Amniotic epithelial cell (primary cell): ENCODE measurements at places on chromosomes 4 and X.
A peak's percentile ranks its signal among the peaks of the same experiment; 100 is the strongest.

DNA sequence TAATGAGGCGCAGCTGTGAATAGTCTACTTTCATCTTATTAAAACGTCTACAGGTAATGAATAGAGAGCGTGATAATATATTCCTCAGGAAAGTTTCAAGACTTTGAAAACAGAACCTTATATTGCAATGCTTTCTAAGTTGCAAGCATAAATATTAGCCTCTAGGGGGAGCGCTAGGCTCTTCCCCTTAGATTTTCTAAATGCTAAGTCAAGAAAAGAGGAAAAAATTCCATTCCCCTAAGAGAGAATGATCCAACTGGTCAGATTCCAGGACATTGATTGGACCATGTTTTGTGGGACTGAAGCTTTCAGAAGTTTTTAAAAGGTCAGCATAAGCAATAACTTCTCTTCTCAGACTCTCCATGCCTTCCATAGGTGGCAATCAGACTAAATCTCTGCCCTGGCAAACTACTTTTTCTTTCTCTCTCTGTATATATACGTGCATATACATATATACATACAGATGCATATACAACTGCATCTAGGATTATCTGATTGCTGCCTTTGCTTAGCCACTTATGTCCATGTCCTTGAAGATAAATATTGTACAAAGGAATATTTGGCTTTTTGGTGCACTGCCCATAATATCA, 492.9 kb downstream of the INPP4B start:
- peak; percentile 63 for DNase-seq

- peak; percentile 64 for DNase-seq
These were observed 27.2 kb downstream of the PJA1 start for GRCh38 chrX:69138118-69138390.

- no peak for DNase-seq
These were observed 1592.9 kb upstream of the TENM3 start for GRCh38 chr4:180650273-180650672.

GRCh38 chr4:161803171-161803570, 360.6 kb downstream of the FSTL5 start:
- DNase-seq = no peak

DNA sequence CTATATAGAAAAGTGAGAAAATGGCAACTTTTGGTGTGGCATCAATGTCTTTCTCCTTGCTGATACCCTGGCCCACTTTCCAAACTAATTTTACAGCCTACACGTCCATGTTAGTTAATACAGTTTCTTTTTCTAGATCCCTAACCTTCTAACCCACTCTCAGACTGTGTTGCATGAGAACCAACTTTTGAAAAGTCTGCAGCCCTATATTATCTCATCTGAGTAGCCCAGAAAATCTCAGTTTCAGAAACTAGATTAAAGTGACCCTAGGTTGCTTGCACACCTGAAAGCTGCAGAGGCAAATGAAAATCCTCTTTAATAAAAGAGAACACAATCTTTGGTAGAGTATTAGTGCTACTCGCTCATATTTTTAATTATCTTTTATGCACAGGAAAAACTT, 371.6 kb upstream of the EMCN start:
- DNase-seq = no peak

GRCh38 chr4:20181926-20182325, 69.8 kb upstream of the SLIT2 start:
- peak; percentile 27 for DNase-seq

DNA sequence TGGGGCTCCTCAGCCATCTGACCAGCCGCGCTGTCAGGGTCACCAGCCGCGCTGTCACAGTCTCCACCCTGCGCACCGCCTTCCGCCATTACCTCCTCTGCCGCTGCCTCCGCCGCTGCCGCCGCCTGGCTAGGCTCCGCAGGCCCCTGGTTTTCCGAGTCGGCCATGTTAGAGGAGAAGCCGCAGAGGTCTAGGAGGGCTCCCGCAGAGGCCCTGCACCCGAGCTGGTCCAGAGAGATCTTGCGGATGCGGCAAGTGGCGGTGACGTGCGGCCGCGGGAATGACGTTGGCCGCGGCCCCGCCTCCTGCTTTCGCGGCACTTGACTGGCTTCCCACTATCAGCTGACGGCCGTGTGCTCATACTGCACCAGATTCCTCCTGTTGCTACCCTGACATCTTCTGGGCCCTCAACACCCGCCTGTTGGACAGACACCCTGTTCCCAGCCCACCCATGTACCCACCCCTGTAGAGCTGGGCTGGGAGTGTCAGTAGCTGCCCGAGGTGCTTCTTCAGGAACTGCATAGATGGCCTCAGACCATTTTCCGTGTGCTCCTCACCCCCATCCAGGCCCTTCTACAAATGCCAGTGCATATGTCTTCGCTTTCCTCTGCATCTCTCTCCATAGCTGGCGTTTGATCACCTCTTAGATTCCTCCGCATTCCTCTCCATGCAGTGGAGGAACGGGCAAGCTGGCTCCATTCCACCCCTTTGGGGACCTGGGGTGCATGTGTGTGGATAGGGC, at the start of gene NAP1L5:
NAP1L5 (minus strand) TSS at position 242 of the 742 bp plus-strand sequence; CDS start at position 167, 75 bp downstream.
- DNase-seq = peak; percentile 72

DNA sequence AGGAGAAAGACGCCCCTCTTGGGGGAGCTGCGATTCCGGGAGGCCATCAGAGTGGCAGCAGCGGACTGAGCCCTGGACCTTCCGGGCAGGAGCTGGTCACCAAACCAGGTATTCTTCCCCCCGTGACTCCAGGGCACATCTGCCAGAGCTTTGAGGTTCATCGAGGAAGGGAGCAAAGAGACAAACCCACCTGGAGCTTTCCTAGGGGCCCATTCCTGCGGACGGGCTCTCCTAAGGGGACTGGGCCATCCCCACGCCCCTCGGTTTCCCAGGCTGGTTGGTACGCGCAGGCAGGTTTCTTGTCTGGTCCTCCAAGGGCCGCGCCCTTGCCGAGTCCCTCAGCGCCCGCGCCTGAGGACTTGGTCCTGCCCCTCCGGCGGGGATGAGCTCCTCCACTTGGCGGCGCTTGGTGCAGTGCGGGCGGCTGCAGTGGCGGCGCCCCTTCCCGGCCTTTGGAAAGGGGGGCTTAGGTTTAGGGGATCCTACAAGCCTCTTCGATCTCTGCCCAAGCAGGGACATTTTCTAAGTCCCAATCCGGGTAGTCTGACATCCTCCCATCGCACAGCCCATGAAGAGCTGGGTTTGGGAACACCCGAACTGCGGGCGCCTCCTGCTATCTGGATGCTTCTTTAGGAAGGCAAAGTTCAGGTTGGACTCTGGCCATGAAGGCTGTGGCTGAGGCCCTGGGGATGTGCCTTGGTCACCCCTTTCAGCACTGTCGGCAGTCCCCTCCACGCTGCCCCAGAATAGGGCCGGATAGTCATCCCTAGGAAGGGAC, 538 bp downstream of the STBD1 start:
- no peak for DNase-seq

- DNase-seq = no peak
These were observed 376 bp upstream of the C4orf36 start for GRCh38 chr4:86892636-86892960.

- no peak for DNase-seq
These were observed 22.1 kb downstream of the RWDD4 start for GRCh38 chr4:183636923-183637322.

- no peak for DNase-seq
These were observed 692.8 kb downstream of the GRID2 start for GRCh38 chr4:92996533-92996932.

GRCh38 chr4:16668488-16668887, 230.0 kb downstream of the LDB2 start:
- DNase-seq = peak; percentile 16

- peak; percentile 15 for DNase-seq
These were observed 154.1 kb upstream of the CXCL13 start for GRCh38 chr4:77451530-77451929.

DNA sequence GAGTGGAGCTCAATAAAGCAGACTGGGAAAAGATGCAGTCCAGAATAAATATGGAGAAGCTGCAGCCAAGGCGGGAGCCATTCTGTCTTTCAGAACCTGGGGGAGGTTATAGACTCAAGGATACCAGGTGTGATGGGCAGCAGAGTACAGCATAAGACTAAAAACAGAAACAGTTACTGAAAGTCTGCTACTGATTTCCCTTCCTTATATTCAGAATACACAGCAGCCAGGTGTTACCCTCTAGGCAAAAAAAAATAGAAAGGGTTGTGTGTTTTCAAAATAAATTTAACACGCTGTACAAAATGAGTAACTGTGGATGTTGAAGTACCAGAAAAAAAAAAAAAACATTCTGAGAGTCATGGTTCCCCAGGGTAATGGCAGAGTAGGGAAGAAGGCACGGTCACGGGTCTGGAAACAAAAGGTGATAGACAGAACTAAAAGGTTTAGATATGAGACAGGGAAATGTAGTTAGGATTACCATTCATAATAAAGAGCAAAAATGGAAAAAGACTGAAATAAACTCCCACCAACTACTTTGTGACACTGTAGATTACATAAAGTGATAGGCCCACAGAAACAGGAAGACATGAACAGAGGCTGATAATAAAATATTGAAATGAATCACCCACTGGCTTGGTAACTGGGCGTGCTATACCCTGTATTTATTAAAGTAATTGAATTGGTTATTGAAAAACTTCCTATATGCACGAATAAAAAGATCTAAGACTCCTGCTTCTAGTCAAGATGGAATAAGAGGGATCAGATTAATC, 10.8 kb upstream of the HHIP start:
- DNase-seq = no peak

DNA sequence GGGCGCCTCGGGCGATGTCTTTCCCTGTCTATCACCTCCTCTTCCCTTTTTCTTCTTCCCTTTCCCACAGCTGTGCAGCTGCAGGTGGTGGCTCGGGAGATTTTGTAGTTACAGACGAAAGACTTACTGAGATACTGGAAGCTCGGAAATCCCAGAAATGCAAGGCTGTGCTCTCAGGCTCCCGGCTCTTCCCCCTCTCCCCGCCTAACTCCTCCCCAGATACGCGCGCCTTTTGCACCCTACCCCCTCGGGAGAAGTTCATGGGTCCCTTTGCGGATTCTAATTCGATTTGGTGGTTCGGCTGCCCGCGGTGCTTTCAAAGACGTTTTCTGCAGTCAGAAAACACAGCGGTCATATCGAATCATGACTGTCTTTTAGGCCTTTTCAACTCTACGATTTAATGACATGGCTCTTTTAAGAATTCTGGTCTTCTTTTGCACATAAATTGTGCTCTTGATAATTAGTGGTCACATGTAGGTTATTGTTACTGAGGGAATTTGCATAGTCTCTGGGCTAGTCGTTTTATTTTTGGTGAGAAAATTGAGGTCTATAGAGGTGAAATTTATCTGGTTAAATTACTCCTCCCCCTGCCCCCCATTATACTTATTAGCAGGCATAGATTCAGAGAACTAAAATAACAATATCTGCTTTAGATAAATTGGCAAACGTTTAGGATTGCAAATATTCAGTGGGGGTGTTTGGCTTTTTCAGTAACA, 1.6 kb downstream of the SEPTIN11 start:
- DNase-seq = peak; percentile 42

- peak; percentile 81 for DNase-seq
These were observed 764 bp upstream of the MTHFD2L start for GRCh38 chr4:74157154-74157553.

DNA sequence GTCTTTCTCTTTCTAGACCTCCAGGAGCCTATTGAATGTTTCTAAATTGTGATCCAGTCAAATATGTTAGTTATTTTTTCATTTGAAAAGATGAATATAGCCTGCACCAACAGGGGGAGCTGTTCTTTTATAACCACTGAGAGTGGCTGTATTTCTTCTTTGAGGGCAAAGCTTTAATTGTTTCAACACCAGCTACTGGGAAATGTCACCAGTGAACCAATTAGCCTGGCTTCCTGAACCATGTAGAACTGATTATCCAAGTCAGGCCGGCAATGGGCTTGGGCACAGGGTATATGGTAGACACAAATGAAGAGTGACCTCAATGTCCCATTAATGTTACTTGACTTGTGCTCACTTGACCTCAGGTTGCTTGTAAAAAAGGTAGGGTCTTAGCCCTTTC, 4.8 kb upstream of the DAPP1 start:
- DNase-seq = peak; percentile 40

- no peak for DNase-seq
These were observed 78.3 kb downstream of the CLDN34 start for GRCh38 chrX:10045327-10046000.

GRCh38 chrX:148593146-148593545, 92.7 kb downstream of the AFF2 start:
- DNase-seq = no peak

DNA sequence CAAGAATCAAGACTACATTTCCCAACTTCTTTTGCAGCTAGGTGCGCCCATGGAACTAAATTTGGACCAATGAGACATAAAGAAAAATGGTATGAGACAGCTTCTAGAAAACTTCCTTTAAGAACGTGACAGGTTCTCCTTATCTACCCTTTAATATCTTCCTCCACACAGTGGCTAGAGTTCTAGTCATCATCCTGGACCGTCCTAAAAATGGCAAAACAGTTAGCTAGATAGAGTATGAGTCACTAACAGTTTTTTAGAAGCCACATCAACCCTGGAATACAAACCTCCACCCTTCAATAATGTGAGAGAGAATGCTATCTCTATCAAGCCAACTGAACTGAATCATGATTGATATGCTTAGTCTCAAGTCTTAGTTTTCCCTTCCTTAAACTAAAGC, 267.9 kb upstream of the SLC7A11 start:
- peak; percentile 44 for DNase-seq

DNA sequence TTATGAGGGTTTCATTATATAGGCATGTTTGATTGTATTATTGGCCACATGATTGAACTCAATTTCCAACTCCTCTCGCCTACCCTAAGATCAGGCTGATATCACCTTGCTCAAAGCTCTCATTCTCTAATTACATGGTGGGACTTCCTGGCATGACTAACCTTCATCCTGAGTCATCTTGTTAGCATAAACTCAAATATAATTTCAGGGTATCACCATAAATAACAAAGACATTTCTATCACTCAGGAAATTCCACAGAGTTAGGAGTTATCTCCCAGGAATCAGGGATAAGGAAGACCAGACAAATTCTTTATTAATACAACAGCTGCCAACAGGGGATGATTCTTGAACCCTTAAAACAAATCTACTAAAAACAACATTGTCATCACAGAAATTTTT, 90.7 kb downstream of the NDST3 start:
- peak; percentile 41 for DNase-seq

DNA sequence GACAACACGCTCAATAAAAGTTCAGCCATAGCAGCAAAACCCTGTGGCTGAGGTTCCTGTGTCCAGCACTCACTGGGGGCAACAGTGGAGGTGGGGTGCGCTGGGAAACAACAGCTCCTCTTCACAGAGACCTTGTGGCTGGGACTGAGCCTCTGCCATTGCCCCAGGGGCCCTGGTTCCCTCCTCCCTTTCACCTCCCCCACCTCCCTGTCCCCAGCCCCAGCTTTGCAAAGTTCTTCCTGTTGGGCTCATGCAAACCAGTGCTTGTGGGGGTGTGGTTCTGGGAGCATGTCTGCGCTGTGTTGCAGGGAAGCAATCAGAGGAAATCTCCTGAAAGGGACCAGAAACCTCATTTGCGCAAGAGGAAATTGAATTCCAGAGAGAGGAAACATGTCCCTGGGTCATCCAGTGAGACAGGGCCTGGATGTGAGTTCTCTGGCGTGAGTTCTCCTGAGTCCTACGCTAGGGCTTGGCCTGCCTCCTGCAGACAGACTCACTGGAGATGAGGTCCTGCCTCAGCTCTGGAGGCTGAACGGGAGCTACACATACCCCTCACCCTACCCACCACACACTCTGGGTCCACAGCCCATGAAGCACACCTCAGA, 7.4 kb downstream of the FATE1 start:
- DNase-seq = no peak
